ENCODE measurements at places on chromosomes 5 and 9.
A peak's percentile ranks its signal among the peaks of the same experiment; 100 is the strongest.

DNA sequence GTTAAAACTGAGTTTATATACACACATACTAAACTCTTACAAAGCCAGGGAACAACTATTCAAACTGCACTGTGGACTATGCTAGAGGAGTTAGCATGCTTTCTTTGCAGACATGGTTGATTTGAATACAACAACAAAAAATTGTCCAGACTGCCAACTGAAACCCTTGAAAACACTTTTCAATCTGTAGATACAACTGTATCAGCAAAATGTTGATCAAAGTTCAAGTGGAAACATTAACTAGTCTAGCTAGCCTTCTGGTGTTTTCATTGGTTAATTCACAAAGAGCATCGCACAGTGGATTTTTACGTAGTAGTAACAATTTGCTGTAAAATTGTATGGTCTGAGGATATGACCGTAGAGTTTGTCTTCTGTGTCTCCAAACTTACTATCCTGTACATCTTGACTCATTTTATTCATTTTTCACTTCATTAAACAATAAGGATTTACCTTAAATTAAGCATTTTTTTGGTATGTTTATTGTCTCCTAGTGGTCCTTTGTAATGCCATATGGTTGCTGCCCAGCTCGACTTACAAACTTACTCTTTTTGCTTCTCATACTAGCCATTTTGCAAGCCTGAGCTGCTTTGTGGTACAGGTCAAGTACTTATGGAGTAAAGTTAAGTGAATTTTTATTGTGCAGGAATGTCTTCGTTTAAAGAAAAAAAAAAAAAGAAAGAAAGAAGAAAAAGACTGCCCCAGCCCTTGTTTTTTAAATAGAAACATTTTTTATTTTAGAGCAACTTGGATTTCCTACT lies 123.4 kb downstream of the ZCCHC7 start:
- DNase-seq: no peak

- peak; percentile 13 for DNase-seq
Observed at GRCh38 chr9:88342246-88342645, 46.0 kb upstream of the SPIN1 start.

DNA sequence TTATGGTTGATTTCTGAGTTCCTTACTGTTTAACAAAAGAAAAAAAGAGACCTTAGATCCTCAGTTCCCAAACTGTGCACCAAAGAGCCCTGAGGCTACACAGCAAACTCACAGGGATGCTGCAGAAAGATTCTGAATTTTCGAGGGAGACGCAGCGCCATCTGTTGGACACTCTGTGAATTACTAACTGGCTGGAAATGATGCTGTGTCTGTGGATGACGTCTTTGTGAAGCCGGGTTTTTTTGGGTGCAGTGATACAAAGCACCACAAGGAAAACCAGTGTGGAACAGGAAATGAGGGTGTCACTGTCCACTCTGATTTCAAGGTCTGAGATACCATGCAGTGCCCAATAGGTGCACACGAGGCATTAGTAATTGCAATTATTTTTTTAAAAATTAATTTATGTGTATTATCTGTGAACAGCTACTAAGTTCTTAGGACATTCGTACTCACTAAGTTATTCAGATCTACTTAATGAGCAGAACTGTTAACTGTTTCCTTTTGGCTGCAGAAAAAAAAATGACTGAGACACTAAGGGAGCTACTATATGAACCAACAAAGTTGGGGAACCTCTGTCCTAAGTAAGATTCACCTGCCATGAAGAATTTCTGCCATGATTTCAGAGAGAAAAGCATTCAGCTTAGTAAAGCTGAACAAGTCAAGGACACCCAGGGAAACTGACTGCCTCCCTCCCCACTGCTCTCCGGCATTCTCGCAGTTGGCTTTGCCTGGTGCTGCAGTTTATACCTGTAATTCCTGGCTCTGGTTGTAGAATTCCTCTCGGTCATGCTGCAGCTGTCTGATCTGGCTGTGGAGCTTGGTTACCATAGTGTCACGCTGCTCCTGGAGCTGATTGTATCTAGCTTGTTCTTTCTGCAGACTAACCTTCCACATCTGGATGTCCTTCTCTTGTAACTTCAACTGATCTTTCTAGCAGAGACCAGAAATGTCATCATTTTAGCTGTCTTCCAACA lies 23.4 kb downstream of the SPACA9 start:
- peak; percentile 82 for DNase-seq

GRCh38 chr5:32612134-32612888 lies 27.0 kb downstream of the SUB1 start:
- no peak for DNase-seq

DNA sequence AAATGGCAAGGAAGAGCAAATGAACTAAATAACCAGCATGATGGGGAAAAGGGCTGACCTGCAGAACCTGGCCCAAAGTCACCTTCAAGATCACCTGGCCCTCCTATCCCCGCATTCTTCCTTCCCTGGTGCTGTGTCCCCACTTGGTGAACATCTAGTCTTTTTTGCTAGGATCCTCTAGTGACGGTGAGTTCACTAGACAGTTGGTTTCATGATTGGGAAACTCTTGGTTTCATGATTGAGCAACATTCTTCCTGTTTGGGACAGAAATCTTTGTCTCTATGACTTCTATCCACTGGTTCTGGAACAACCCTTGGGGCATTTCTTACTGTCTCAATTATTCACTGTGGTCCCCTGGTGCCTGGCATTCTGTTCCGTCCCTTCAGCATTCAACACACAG lies 50.2 kb upstream of the DAB2IP start:
- peak; percentile 39 for DNase-seq

- no peak for DNase-seq
Observed at GRCh38 chr5:171701100-171701541, 84.5 kb upstream of the SMIM23 start.

DNA sequence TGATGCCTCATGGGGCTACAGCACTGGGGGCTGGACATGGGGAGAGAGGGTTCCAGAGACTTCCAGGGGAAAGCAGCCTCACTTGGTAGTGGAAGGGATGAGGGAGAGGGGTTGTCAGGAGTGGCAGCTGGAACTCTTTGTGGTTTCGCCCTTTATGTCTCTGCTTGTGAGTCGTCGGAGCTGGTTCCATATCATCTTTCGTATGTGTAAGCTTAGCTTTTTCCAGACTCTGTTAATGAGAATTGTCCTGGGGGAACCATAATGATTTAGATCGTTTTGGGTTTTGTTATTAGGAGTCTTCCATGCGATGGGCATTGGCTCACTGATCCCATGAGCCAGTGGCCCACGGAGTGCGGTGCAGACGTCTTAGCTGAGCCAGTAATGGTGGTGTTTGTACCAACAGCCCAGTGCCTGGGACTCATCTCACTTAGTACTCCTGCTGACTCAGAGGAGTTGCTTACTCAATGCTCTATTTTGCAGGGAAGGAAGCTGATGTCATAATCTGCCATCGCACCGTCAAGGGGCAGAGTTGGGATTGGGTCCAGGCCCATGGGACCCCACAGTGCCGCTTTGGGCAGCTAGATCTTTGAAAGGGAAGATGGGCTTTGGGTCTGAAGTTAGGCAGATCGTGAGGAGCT lies 48.5 kb downstream of the NEK6 start:
- DNase-seq: peak; percentile 95

- DNase-seq: peak; percentile 41
Observed at GRCh38 chr9:72588336-72588735, 66.9 kb downstream of the TMC1 start.

GRCh38 chr9:129712634-129713401 lies 40.0 kb downstream of the PTGES start:
- peak; percentile 94 for DNase-seq

DNA sequence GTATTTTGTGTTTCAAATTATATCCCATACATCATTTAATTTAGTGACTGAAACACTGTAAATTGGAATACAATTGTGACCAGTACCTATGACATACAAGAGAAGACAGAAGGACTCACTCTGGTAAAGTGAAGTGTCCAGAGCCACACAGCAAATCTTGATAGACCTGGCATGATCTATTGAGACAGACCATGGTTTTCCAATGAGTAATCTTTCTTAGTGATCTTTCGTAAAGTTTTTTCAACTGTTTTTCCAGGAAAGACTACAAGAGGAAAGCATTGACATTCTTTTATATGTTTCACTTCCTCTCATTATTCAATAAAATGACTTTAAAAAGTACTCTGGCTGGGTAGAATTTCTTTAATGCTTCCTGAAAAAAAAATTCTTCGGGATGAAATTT lies 43.3 kb upstream of the ALDH1A1 start:
- peak; percentile 24 for DNase-seq

DNA sequence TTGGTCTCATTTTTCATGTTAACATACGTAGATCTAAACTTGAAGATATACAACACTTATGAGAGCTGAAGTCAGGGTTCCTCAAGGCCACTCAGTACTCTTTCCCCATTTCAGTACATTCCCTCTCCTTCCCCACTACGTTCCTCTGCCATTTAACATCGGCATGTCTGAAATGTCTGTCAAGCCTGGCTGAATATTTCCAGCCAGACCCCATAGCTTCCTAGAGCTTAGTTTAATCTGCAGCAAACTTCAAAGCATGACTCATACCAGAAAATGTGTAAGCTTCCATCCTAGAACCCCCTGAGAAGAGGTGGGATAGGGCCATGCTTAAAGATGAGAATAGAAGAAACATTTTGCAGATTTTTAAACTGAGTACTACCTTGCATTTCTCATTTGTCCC lies 6.2 kb downstream of the GZMA start:
- DNase-seq: no peak

GRCh38 chr5:38441453-38442246 lies 114.8 kb downstream of the LIFR start:
- DNase-seq: peak; percentile 91

DNA sequence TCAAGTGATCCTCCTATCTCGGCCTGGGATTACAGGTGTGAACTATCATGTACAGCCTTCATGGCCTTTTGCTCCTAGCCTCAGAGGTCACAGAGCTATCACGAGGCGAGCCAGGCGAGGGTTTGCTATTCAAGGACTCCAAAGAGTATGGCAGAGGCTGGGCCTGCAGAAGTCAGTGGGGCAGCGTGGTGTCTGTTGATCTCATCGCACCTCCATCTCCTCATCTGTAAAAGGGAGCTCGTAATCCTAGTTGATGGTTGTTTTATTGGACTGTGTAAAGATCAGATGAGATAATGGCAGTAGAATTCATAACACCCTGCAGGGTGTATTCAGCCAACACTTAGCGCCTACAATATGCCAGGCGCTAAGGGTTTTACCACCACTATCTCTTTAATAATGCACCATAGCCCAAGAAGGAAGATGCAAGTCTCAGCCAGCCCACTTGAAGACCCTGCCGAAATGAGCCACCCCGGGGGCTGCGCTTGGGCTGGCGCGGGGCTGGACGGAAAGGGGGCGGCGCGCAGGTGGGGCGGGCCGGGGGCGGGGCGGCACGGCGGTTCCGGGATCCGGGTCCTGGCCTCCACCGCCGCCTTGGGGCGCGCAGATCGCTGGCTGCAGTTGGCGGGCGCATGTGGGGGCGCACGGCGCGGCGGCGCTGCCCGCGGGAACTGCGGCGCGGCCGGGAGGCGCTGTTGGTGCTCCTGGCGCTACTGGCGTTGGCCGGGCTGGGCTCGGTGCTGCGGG lies at the start of gene GALNT12:
TSS of gene GALNT12 (plus strand) at position 601 of the 744 bp plus-strand sequence. CDS start at position 630, 29 bp downstream.
- DNase-seq: no peak

DNA sequence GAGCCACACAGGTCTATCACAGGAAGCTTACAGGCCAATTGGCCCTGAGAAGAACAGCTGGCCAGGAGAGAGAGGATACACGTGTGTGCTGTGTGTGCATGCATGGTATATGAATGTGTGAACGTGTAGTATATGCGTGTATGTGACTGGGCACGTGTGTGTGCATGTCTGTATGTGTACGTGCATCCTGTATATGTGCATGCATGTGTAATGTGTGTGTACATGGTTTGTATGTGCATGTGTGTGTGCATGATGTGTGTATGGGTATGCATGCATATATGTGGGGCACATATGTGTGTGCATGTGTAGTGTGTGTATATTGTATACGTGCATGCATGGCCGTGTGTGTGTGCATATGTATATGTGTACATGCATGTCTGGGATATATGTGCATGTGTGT lies 57.0 kb upstream of the FCN2 start:
- no peak for DNase-seq

GRCh38 chr5:132075719-132076077 lies 2.1 kb downstream of the CSF2 start:
- no peak for DNase-seq

GRCh38 chr9:131856105-131856504 lies 116.2 kb upstream of the RAPGEF1 start:
- DNase-seq: no peak

GRCh38 chr9:134369416-134370212 lies 43.4 kb downstream of the RXRA start:
- DNase-seq: peak; percentile 15

GRCh38 chr5:179455320-179455719 lies 95.0 kb upstream of the RUFY1 start:
- DNase-seq: no peak

DNA sequence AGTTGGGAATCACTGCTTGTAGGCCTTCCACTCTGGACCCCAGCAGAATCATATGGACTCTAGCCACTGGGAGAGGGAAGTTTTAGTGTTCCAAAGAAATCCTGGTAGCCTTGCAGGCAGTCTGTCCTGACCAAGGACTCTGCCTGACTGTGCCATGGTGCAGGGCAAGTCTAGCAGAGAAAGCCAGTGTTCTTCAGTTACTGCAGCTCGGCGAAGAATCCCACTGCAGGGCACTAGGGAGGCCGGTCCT lies 20.3 kb upstream of the MATR3 start:
- no peak for DNase-seq
